Ecto neural progenitor cell (in vitro differentiated cells): ENCODE measurements at places on chromosomes 1 and 21.

- DNase-seq = peak; percentile 55
These were observed 10.7 kb upstream of the HNRNPU start for GRCh38 chr1:244874974-244875579.

DNA sequence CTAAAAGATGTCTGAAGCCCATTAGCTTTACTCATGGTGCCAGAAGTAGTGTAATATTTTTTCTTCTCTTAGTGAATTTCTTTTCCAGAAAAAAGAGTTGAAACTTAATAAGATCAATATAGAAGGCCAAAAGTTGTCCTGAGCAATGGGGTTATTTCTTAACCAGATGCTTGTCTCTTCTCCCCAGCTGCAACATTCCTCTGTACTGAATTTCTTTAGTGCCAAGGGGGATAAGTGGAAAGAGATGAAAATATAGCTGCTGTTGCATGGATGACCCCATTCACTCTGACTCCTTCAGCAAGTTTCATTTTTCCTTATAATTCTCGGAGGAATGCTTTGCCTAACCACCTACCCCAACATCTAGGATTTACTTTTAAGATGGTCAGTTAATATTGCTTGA, 675.0 kb downstream of the USP25 start:
- no peak for DNase-seq

- no peak for DNase-seq
These were observed 133.1 kb downstream of the LRRC40 start for GRCh38 chr1:70072231-70072751.

DNA sequence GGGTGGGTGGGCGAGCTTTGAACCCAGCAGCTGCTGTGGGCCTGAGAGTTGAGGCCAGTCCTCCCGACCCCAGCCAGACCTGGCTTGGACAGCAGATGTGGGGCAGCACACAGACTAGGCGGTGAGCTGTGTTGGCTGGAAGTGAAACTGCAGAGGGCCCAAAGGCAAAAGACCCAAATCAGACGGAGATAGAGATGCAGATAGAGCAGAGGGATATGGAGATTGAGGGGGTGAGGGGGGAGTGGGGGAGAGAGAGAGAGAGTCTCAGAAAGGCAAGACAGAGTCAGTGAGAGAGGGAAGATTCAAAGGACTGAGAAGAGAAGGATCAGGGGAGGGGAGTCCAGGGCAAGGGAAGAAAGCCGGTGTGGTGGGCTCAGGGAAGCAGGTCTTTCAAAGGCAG, 17.0 kb upstream of the POU3F1 start:
- DNase-seq = no peak

DNA sequence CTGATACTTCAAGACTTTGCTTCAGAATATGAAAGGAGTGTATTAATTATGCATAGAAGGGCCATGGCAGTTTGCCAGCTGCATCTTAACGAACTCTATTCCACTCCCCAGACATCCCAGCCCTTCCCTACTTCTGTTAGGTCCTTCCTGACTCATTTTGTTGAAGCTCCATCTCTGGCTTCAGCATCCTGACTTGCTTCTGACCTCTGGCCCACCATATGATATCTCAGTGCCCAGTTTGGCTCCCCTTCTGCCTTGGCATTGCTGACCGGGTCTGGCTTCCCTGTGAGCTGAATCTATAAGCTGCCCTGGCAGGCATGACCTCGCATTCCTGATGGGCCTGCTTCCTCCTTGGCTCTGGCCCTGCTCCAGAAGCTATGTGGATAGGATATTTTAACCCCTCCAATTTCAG, 27.6 kb upstream of the ARHGAP29 start:
- no peak for DNase-seq

DNA sequence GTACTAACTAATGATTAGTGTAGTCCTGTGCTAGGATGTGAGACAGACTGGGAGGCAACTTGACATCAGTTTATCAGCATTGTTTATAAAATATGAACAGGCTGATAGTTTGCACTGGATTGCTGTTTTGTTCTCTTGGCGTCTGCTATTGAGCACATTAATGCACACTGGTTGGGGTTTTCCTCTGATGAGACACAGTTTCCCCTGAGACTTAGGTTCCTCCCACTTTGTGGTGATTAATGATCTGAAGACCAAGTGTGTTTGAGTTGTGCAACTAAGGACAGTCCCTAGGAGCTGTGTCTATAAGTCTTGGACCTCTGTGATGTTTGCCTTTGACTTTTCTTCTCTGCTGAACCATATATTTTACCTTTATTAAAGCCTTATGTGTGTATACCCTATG, 1015.4 kb downstream of the AMY1C start:
- no peak for DNase-seq

- DNase-seq = peak; percentile 53
These were observed 33.8 kb downstream of the GDAP2 start for GRCh38 chr1:117895482-117896114.

- DNase-seq = no peak
These were observed 93.1 kb upstream of the PGBD5 start for GRCh38 chr1:230519246-230519645.

DNA sequence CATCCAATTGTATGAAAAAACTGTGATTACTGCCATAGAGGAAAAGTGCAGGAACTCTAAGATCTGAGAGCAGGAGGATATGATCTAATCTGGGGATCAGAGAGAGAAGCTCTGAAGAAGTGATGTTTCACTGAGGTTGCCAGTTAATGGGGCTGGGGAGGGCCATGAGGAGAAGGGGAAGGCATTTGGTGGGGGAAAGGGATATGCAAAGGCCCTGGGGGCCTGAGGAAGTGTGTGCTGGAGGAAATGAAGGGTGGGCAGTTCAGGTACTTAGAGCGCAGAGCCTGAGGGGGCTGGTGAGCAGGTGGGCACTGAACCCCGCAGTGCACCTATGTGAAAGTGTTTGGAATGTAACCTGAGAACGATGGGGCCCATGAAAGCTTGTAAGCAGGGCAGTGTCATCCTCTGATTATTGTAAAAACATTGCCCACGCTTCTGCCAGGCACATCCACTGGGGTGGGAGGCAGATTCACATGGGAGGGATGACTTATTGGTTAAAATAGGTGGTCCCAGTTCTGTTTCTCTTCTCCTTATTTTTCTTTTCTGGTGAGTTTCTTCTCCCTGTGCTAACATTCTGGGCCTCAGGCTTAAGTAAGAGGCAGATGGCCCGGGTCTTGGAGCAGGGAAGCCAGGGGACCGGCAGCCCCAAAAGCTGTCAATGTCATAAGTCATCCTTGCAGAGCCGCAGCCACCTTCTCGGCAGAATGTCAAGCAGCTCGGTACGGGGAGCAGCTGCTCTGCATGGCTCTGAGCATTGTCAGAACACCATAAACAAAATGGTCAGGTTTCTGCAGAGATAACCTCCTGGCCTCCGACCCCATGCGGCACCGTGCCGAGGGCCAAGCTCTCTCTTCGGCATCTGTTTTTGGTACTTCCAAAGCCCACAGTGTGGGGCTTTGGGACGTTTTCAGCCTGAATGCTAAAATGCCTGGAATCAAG, 492.0 kb upstream of the VAMP3 start:
- peak; percentile 38 for DNase-seq

DNA sequence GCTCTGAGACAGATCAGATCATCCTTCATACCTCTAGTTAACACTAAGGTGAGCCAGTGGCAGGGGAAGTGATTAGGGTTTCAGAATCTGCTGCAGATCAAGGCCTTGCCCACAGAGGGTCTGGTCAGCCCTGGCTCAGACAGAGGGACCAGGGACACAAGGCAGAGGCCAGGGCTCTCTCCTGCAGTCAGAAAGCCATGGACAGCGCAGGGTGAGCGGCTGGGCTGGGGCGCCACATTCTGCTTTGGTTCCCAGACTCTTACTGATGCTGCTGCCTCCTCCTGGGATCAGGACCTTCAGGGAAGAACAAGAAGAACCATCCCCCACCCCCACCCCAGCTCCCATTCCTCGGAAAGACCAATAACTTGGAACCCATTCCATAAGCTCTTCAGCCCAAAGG, 43.1 kb downstream of the GPR161 start:
- DNase-seq = no peak

DNA sequence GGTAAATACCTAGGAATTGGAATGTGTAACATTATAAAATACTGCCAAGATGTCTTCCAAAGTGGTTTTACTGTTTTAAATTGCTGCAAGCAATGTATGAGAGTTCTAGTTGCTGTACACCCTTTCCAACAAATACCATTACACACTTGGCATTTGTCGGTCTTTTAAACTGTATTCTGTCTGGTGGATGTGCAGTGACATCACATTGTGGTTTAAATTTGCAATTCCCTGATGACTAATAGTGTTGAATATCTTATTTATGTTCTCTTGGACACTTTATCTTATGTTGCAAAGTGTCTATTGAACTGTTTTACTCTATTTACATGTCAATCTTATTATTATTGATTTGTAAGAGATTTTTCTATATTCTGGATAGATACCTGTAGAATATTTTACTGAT, 561.2 kb upstream of the B3GALT2 start:
- no peak for DNase-seq

DNA sequence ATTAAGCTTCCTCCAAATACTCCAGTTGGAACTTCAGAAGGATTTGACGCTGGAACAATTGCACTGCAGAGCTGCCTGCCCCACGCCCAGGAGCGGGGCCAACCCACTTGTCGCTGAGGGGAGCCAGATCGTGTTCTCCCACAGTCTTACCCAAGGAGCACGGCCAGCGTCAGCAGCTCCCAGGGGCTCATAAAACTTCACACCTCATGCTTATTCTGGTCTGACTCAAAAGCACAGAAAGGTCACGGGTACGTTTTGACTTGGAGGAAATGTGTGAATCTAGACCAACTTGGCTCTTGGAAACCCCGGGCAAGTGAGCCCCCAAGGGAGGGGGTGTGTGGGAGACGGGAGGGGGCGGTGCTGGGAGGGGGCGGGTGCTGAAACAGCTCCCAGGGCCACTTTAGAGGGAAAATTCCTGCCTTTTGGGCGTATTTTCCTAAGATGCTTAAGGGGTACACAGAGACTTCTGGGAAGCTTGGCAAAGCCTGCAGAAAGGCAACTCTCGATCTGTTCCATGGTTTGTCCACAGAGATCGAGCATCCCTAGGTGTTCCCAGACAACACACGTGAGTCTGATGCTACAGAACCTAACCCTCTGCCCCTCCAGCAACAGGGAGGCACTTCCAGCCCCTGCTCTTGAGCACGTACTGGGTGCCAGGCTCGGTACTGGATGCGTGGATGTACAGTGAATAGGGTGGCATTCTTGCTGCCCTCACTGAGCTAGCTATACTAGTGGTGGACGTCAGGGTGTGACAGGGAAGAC, 98.9 kb downstream of the DHRS3 start:
- DNase-seq = no peak

GRCh38 chr1:22709891-22710700, 543 bp upstream of the EPHB2 start:
- peak; percentile 83 for DNase-seq

DNA sequence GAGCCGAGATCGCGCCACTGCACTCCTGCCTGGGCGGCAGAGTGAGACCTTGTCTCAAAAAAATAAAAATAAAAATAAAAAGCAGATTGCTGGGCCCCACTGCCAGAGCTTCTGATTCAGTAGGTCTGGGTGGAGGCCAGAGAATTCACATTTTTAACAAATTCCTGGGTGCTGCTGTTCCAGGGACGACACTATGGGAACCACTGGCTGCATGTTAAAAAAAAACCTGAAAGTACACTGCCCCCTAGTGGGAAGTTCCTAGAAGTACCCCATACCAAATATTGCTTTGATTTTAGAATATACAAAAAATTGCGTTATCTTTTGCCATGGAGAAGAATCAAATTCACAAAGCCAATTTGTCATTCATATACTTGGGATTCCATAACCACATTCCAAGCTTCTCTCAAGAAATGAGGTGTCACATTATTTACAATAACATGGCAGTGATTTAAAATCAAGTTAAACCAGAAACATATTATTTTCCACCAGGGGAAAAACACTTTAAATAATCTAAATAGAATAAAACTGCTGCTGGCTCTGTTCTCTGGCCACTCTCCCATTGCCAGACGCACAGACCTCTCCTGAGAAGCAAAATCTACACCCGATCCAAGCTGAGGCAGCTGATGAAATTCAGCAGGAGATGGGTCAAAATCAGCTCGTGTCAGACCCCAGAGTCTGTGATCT, 27.4 kb downstream of the SYF2 start:
- DNase-seq = no peak

DNA sequence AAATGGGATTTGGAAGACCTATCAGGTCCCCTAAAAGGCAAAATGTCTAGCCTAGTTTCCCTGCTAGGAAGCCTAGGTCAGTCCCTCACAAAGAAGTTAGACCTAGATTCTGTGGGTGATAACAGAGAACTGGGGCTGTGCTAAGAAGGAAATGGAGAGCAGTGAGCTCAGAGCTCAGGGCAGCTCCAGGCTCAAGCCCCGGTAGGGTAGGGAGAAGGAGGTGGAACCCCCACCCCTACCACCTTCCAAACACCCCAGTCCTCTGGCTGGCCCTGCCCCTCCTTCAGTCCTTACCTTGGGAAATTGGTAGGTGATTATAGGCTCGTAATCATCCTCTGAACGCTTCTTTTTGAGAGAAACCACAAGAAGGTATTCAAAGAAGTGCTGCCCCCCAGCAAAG, 1.1 kb downstream of the DENND2D start:
- no peak for DNase-seq

DNA sequence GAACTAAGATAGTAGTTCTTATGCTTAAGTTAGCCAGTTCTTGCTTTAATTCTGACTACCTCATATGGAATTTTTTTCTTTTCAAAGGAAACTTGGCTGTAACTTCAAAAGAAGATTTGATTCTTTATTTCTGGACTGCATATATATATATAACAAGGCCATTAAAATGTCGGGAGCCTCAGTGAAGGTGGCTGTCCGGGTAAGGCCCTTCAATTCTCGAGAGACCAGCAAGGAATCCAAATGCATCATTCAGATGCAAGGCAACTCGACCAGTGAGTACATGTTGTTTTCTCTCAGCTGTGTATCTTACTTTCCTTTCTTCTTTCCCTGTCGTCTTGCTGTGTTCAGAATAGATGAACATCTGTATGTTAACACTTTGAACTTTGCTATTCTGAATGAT, 21.8 kb downstream of the KIF1B start:
- no peak for DNase-seq

DNA sequence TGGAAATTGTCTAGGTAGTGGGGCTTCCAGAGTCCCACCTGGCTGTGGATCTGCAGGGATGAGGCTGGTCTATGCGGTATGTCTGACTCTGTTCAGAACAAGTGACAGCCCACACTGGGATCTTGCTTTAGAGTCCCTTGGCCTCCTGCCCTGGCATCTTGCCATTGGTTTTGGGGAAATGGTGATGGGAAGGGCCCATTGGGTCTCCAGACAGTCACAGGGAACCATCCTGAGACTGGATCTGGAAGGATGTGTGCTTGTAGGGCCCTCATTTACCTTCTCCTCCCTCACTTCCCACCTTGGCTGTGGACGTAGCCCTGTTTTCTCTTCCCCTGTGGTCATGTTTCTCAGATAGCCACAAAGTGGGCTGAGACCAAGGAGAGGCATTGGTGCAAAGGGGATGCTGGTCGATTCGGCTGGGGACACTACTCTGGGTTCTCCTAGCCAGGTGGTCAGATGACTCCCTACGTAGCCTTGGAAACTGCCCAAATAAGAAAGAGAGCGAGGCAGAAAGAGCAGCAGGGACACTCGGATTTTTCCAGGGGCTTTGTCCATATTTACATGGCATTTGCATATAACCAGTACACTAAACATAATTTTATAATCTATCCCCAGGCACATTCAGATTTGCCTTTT, 15.1 kb downstream of the SOX13 start:
- no peak for DNase-seq

- DNase-seq = no peak
These were observed 22.6 kb downstream of the PHACTR4 start for GRCh38 chr1:28392027-28392652.
